Nasal cavity respiratory epithelium epithelial cell of viscerocranial mucosa (primary cell): ENCODE measurements at places on chromosomes 2 and 18. TPM values are rescaled to one million over a fixed set of nuclear protein-coding genes. Genes with fewer than 3 reads are reported as not detected.

Gene CFAP221
- not detected in 2 replicates for total RNA-seq

Gene SLC8A1
- total RNA-seq = 4.4 and 7.2 TPM in 2 replicates

Gene ADGRF3
- 0.07 TPM in 1 of 2 replicates, not detected in the other for total RNA-seq

Gene ALLC
- not detected in 2 replicates for total RNA-seq

Gene TTN
- total RNA-seq = under 0.01 TPM in 2 replicates

Gene SEMA4F
- total RNA-seq = 3.1 and 10.8 TPM in 2 replicates

Gene IL36B
- total RNA-seq = under 0.01 TPM in 1 of 2 replicates, not detected in the other
